ENCODE measurements at places on chromosomes 6 and 20.

DNA sequence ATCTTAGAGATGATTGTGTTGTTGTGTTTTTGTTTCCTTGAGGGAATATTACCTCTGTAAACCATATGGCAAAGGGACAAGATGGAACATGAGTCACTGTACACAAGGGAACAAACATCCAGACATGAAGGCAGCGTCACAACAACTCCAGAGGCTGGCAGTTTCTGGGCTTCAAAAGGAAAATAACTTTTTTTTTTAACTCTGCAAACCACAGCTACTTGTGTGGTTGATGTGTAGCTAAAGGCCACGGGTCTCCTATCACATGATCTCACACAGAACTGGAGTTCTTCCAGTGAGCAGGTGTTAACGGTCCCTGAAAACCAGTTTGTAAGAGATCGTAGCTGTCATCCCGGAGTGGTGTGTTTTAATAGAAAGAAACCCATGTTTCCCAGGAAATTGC is 33.2 kb upstream of the HBS1L start:
- DNase-seq, result no peak

GRCh38 chr6:130851026-130851425 is 23.8 kb downstream of the SMLR1 start:
- DNase-seq, result no peak

DNA sequence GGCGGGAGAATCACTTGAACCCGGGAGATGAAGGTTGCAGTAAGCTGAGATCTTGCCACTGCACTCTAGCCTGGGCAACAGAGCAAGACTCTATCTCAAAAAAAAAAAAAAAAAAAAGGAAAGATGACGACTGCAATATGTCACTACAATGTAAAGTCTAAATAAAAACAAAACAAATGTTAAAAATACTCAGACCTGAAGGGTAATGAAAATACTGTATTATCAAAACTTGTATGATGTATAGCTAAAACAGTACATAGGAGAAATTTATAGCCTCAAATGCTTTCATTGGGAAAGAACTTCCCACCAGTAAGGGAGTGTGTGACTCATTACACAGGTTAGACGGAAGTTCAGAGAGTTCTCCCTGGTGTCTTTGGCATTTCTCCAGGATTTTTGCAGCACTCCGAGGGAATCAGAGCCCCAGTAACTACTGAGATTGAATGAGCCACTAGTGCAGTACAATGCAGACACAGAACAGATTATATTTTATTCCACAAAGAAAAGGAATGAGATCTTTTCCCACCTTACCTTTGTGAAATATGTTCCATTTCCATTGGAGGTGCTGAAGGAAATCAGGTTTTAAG is 12.5 kb upstream of the RALGAPB start:
- DNase-seq, result no peak

DNA sequence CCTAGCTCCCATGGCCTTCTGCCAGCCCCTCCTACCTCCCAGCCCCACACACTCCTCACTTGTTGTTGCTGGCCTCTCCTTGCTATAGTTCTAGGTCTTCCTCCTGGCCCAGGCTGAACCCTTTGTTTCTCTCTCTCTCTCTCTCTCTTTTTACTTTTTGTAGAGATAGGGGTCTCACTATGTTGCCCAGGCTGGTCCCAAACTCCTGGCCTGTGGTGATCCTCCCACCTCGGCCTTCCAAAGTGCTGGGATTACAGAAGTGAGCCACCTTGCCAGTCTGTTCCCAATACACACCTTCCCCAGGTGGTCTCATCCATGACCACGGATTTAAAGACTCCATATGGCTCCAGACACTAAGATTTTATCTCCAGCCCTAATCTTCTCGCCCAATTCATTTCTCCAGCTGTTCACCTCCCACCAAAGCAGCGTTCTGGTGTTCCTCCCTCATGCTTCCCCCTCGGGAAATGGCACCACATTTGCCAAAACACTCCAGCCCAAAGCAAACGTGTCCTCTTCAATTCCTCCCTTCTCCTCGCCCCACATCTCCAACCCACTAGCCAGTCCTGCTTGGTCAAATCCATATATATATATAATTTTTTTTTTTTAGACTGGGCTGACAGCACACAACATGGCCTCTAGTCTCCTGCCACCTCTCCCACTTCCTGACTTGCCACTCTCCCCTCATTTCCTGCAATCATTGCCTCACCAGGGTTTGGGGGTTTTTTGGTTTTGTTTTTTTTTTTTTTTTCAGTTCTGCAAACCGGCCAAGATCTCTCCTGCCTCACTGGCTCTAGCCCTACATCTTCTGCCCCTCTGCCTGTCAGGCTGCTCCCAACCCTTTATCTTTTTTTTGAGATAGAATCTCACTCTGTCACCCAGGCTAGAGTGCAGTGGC is 104.4 kb downstream of the NCR2 start:
- no peak for DNase-seq

GRCh38 chr6:132524646-132525045 is 11.7 kb upstream of the STX7 start:
- no peak for DNase-seq

GRCh38 chr6:71419217-71420094 is 130.8 kb downstream of the OGFRL1 start:
- DNase-seq, result no peak

DNA sequence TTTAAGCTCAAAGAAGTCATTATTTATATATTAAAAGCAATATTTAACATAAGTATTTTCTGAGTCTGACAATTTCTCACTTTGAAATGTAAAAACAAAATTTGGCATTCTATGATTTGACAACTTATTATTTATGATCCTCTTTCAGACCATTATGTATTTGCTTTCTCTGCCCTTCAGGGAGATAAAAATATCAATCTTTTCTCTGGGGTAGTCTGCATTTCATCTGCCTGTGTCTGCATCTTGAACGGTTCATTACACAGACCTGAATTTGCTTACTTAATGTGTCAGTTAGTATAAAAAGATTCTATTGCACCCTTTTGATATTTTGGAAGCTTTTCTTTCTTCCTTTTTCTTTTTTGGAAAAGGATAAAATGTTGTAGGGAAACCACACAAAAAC is 354.0 kb upstream of the RGS17 start:
- DNase-seq, result no peak
